ENCODE measurements at places on chromosomes 11 and 22. TPM values are rescaled to one million over a fixed set of nuclear protein-coding genes. Genes with fewer than 3 reads are reported as not detected.

GRCh38 chr11:86034710-86035109, 34.2 kb downstream of the PICALM start:
- peaks cover 24% of the 10 kb centered on the region for H3K4me1 ChIP-seq
- H3K27ac ChIP-seq: no peak overlapping the region
- no peaks in the 10 kb centered on the region for H3K27me3 ChIP-seq

DNA sequence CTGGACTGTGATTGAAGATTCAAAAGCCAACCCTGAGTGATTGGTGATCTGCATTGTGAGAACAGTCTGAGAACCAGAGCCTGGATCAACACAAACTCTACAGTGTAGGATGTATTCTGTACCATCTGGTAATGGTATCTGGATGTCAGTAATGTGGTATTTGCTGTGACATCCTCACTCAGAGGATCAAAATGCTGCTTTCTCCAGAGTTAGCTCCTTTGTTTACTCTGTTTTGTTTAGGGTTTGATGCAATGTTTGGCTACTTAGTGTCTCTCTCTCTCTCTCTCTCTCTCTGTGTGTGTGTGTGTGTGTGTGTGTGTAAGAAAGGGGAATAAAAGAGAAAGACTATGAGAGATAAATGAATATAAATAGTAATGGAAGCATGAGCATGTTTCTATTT, 24.3 kb downstream of the CASP4 start:
- no peak for DNase-seq
- H3K4me3 ChIP-seq: no peak overlapping the region
- no peak overlapping the region for H3K27ac ChIP-seq
- peaks cover 20% of the 10 kb centered on the region for H3K36me3 ChIP-seq
- H3K4me1 ChIP-seq: peaks cover 8% of the 10 kb centered on the region

DNA sequence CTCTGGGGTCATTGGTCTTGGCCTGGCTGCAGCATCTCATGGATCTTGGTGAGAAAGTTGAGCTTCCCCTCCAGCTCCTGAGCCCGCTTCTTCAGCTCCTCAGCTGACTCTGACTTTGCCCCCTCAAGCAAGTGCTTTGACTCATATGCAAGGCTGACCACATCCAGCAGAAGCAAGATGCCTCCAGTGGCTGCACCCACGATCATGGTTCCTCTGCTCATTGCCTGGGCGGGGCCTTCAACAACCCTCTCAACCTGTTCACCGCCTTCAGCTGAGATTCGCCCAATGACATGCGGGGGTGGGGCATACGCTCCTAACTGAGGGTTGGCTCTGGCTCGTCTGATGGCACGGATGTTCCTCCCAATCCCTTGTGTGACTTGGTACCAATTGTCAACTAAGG, 11.9 kb downstream of the APOL2 start:
- H3K27ac ChIP-seq: no peak overlapping the region
- H3K27me3 ChIP-seq: no peaks in the 10 kb centered on the region
- no peak overlapping the region for H3K4me3 ChIP-seq
- H3K4me1 ChIP-seq: peaks cover 9% of the 10 kb centered on the region
- no peak for DNase-seq

DNA sequence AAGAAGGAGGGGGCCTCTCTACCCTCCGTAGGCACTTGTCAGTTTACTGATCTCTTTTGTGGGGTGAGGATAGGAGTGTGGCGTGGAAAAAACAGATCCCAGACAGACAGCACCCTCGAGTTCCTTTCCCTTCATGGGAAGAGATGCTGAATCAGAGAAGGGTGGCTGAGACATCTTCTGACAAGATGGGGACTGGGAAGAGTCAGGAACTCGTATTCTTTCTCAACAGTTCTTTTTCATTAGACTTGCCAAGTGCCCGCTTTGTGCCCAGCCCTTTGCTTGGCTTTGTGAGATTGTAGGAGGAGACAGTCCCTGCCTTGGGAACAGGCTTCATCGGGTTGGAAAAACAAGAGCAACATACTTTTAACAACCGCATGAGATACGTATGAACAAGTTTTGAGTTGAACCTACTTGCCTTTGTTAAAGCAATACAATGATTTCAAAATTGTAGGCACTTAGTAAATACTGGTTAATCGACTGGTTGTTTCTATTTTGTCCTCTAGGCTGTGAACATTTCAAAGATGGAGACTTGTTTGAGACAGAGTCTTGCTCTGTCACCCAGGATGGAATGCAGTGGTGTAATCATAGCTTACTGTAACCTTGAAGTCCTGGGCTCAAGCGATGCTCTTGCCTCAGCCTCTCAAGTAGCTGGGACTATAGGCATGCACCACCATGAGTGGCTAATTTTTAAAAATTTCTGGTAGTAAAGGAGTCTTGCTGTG, 1.1 kb downstream of the RRM1 start:
- H3K27me3 ChIP-seq: no peaks in the 10 kb centered on the region
- peak overlapping the region; percentile 94 for H3K4me3 ChIP-seq
- peaks cover 13% of the 10 kb centered on the region for H3K4me1 ChIP-seq
- no peak for DNase-seq
- H3K27ac ChIP-seq: peak overlapping the region; percentile 91

GRCh38 chr22:41846268-41846987, 13.5 kb downstream of the SREBF2 start:
- H3K4me1 ChIP-seq: peaks cover 61% of the 10 kb centered on the region
- H3K4me3 ChIP-seq: no peak overlapping the region
- DNase-seq: no peak
- H3K27me3 ChIP-seq: no peaks in the 10 kb centered on the region
- H3K36me3 ChIP-seq: peaks cover 14% of the 10 kb centered on the region
- no peak overlapping the region for H3K27ac ChIP-seq

CD82 gene
- 32.6 TPM for total RNA-seq

IL17REL gene
- not detected for total RNA-seq

Measured in Calu3 (cell line).